Activated gamma-delta T cell treated with Interleukin-2 at 50 U/mL for 16 hours (primary cell): ENCODE measurements at places on chromosomes 7 and 10.

- peak; percentile 30 for DNase-seq
Observed at GRCh38 chr10:93376372-93377293, 105.5 kb downstream of the MYOF start.

GRCh38 chr7:92644406-92645113, 54.4 kb upstream of the FAM133B start:
- DNase-seq, result no peak

- peak; percentile 58 for DNase-seq
Observed at GRCh38 chr10:91901784-91902677, 7.3 kb downstream of the FGFBP3 start.

DNA sequence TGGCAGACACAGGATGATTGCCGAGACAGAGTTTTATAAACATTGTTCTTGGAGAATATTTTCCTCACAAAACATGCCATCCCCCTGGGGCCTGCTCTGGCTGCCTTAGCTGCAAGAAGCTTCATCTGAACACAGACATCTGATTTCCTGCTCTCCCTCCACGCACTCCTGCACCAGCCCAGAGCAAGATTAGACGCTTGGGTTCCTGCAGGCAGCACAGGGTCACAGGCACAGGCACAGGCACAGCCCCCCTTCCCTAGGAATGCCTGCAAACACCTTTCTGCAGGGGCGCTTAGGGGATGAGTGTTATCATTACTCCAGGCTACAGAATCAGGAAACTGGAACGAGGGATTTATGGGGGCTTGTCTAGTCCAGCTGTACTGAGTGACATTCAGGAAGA, 450.3 kb downstream of the GRID1 start:
- no peak for DNase-seq

DNA sequence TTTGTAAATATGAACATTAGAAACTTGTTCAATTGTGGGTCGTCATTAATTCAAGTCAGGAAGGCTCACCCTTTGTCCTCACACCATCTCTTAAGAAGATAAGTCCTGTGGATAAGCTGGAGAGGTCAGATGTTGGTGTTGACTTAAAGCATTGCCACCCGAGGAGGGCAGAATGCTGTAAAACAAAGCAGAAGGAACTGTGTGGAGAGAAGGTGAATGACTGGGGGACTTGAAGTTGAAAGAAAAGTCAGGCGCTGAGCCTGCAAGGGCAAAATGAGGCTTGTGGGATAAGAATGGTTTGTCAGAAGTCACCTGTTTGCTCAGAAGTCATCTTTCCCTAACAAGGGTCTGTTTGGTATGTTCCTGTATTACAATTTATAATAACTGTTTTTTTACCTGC, 9.1 kb downstream of the RPA3 start:
- DNase-seq, result no peak

DNA sequence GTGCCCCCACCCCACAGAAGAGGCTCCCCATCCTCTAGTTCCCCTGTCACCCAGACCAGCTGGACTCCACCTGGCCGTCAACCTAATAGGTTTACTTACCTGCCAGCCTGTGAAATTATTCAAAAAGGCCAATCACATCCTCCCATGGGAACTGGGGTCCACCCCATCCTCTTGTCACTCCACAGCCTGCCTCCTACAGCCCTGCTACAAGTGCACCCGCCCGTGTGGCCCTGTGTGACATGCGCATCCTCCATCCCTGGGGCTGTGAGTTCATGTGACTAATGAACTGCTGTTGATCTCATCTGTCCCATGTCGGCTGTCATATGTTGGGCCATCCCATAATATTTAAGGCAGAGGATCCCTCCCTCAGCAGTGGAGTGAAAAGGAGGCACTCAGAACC, 39.4 kb downstream of the AOC1 start:
- DNase-seq, result no peak

- DNase-seq, result no peak
Observed at GRCh38 chr10:32171204-32171603, 115.0 kb upstream of the KIF5B start.

DNA sequence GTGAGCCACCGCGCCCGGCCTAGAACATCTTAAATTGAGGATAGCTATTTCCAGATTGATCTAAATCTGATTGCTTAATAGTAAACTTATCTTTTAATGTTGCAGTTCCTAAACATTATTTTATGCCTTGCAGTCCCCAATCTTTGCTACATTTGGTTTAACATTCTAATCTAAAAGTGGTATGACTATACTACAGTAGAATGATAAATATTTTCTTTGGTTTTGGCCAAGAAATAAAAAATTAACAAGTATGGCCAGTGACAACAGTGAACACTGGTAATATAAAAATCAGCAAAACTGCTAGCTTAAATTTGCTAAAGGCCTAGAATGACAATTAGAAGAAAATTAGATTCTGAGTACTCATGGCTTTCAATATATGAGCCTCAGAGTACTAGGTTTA, 73.5 kb downstream of the CDK6 start:
- DNase-seq, result no peak

DNA sequence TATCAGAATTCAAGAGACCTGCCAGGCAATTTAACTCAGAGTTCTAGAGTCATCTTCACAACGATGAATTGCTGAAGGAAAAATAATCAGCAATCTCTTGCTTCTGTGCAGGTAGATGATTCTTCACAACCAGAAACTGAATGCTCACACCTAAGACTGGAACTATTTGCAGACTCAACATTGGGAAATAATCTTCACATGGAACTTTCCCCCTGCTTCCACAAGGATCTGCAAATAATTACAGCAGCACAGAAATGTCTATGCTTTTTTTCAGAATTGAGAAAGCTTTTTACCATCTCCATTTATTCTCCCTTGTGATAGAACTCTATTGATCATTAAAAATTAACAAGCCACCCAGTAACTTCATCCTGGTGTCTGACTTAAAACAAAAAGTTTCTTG, 282.8 kb downstream of the AHR start:
- DNase-seq, result no peak

DNA sequence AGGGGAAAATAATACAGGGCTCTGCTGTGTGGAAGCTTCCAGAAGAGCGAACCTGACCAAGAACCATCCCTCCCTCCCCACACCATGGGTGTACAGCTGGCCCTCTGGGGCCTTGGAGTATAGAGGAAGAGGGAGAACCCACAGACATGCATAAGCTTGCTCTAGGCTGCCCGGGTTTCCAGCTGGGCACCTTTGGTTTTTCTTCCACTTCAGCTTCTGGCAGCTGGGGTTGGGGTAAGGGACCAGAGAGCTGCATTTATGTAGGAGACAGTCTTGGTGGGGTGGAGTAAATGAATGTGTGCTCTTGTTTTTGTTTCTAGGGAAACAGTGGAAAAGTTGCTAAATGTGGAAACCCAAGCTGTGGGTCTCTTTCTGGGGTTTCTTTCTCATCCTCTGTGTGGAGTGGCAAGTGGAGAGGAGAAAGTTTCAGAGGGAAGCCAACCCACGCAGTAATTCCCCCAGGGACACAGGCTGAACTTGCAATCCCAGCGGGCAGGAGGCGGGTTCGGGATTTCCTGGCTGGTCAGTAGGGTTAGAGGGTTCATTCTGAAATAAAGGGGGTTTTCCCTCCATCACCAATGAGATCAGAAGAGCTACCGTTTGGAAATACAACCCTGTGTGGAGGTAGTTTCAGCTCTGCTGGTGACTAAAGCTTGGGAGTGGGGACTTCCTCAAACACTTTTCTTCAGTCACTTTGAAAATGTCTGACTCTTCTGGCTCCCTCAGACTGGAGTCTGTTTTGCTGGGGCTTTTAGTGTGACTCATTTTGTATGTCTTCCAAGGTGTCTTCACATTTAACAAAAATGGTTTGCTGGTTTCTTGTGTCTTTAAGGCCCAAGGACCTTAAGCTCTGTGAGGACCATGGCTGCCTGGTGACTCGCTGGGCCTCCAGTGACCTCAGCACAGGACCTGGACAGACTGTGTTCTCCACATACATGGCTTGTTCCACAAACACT, 22.2 kb upstream of the SRGN start:
- no peak for DNase-seq

GRCh38 chr10:47160261-47160908, 139.6 kb upstream of the GDF10 start:
- DNase-seq, result no peak

DNA sequence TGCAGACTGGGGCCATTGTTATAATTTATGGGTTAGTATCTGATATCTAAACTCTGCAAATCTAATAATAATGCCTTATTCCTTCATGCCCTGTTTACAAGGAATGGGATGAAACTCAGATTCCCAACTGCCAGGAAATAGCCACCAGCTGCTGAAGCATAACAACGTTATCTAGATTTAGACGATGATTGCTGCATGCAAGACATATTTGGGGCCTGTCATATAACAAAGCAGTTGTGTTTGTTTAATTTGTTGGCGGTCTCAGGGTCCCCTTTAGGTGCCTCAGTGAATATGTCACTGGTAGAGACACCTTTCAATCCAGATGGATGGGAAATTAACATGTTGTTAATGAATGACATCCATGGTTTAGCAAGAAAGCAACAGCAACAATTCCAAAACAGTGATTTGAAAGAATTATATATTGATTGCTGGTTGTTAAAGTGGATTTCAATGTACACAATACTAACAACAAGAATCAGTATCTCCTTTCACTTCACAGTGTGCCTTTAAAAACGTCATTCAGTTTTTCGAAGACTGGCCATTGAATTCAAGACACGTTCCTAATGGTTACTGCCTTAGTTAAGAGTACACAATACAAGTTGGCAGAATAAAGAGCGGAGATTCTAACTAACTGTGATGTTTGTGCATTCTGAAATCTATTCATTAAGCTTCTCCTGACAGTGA, 860.6 kb upstream of the CELF2 start:
- DNase-seq, result no peak

DNA sequence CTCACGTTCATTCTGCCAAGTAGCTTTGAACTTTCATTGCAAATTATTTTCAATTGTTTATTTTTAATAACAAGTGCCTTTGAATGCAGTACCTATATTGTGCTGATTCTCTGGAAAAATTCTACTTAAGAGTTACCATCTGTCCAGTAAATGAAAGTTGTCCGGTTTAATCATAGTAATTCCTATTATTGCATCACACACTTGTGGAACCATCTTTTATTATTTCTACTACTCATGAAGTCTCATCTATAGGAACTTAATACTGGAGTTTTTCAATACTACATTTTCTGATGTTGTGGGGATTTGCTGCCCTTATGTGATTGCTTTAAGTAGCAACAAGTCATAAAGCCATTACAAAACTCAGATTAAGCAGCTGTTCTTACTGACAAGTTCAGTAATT, 16.5 kb upstream of the SKAP2 start:
- no peak for DNase-seq

DNA sequence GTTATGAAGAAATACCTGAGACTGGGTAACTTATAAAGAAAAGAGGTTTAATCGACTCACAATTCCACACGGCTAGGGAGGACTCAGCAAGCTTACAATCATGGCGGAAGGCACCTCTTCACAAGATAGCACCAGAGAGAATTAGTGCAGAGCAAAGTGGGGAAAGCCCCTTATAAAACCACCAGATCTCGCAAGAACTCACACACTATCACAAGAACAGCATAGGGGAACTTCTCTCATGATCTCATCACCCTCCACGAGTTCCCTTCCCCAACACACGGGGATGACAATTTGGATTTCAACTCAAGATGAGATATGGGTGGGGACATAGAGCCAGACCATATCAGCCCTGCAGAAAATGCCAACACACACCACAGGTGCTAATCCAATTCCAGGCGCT, 218.7 kb downstream of the PARD3 start:
- DNase-seq, result no peak

DNA sequence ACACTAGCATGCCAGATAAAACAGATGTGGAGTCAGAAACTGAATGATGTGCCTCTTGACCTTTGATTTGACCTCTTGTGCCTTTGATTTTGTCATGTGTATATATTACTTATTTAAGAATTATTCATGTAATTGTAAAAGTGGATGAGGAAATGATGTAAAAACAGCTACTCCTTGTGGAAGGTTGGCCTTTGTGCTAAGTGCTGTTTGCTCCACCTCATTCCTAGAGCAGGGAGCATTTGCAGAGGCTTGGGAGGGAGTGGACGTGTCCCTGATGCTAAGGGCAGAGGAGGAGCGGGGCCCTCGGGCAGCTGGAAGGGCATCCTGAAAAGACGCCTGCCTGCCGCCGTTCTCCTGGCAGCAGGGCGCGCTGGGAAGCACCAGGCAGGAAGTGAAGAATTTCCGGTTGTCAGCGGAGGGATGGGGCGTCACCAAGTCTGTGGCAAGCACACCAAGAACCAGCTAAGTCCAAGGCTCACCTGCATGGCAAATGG, 197.6 kb upstream of the ZNF32 start:
- no peak for DNase-seq

DNA sequence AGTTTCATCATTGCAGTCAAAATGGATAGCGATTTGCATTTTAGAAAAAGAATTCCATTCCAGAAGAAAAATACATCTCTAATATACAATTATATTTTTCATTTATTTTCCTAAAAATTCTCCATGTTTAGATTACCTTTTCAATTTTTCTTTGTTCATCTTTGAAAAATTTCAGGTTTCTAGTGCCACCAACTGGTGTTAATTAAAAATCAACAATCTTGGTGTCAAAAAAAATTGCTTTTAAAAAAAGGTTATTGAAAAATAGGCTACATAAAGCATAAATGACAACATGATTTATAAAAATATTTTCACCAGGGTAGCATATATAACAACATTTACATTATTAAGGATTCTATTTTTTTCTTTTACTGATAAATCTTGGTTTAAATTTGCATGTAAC, 53.0 kb downstream of the CCDC186 start:
- DNase-seq, result no peak

- DNase-seq, result no peak
Observed at GRCh38 chr7:4707980-4708411, 25.9 kb downstream of the FOXK1 start.

- DNase-seq, result no peak
Observed at GRCh38 chr10:49161411-49161997, 26.7 kb downstream of the TMEM273 start.

DNA sequence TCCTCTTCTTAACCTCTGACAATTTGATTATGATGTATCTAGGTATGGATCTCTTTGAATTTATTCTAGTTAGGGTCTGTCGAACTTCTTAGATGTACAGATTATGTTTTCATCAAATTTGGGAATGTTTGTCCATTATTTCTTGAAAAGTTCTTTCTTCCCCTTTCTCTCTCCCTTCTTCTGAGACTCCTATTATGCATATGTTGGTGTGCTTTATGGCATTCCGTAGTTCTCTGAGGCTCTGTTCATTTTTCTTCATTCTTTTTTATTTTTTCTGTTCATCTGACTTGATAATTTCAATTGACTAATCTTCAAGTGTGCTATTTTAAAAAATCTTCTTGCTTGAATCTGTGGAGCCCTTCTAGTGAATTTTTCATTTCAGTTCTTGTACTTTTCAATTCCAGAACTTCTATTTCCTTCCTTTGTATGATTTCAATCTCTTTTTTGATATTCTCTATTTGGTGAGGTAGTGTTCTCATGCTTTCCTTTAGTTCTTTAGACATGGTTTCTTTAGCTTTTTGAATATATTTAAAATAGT, 79.8 kb downstream of the TMEM270 start:
- DNase-seq, result no peak

DNA sequence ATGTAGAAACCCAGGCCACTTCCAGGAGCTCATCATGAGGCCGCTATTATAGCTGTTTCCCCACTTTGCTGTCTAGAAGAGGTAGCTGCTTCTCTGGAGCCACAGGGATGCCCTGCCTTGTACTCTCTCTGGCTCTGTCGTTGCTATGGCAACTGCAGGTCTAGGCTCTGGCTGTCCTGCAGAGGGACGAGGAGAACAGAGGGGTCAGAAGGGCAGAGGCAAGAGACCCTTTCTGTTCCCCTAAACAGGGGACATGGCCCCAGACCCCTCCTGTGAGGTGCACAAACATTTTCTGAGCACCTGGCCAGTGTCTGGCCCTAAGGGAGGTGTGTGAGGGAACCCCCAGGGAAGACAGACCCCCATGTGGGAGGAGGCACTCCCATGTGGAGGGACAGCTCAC, 31.4 kb downstream of the ITPRIP start:
- DNase-seq, result no peak

GRCh38 chr10:88114368-88114767, 250.9 kb downstream of the PTEN start:
- no peak for DNase-seq
